ENCODE measurements at places on chromosomes 2 and 18.

DNA sequence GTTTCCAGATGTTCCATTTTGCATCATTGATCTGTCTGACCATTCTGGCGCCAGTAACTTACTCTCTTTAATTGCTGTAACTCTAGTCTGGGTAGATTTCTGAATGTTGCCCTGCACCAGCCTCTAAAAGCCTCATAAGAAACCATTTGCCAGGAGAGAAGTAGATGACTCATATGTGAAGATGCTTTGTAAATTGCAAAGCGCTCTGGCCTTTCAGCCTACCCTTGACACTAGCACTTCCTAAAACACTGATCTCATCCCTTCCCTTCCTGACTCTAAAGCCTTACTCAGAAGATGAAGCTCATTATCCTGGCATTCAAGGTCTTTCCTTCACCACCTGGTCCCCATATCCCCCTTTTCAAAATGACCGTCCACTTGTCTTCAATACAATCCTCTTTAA is 193.2 kb upstream of the MEX3C start:
- no peak for ATAC-seq

DNA sequence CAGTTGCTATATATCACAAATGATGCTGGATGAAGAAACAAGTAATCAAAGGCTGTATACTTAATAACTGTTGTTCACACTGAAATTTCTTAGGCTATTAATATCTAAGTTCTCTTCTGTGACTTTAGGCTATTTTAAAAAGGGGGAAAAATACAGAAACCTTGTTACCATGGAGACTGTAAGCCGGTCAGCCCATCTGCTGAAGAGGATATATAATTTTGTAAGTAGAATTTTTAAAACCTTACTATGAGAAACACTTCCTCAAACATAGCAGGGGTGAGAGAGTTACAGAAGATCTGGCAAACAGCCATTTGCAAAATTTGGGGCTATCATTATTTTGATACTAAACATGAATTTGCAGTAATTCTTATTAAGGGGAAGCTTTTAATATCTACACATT is 27.8 kb downstream of the CACNB4 start:
- no peak for ATAC-seq

DNA sequence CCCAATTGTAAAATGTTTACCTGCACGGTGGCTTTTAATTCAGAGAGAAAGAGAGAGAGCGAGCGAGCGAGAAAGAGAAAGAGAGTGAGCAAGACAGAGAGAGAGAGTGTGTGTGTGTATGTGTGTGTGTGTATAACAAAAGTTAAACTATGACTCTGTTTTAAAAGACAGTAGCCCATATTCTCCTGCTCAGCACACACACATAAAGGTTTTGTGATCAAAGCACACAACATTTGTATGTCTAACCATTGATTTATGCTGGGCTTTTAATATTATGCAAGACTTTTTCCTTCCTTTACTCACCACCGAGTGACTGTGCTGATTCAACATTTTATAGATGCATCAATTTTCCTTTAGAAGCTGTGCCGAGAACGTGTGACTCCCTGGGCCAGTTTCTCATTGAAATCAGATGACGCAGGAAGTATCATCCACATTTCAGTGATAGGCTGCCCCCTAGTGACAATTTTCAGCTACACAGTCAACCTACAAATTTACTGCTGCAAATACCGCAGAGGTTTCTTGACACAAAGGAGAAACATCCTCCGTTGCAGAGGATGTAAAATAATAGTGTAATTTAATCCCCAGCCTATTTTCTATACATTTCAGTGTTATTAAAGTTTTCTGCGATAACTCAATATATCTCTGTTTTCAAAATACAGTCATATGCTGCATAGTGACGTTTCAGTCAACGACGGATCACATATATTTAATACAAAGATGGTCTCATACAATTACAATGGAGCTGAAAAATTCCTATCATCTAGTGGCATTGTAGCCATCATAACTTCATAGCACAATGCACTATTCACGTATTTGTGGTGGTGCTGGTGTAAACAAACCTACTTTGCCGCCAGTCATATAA is 165.9 kb upstream of the TANK start:
- peak; percentile 97 for ATAC-seq

DNA sequence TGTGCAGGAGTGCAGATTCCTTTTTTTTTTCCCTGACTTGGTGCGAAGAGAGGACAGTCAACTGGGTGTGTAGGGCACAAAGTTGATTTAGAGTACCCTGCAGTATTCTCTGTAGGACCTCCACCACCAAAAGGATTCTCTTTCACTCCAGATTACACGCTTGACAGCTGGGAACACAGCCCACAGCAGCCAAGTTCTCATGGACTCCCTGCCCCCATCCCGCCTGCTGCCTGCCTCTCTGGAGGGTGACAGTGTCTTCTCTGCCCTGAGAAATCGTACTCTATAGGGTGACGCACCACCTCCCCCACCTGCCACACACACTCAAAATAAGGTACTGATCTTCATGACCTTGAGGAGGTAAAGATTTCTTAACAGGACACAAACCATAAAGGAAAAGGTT is 26.6 kb upstream of the IHH start:
- no peak for ATAC-seq

DNA sequence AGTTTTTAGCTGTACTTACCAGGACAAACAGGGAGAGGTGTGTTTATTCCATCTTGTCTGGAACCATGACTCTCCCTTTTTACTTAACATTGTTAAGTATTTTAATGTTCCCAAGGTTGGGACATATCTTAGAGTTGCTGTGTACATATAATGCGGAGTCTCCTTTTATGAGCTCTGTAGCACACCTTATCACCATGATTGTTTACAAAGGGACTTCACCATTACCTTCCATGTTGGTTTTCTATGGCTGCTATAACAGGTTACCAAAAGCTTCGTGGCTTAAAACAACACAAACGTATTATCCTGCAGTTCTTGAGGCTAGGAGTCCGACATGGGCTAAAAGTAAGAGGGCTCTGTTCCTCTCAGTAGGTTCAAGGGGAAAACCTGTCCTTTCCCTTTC is 164.3 kb downstream of the GALNT1 start:
- no peak for ATAC-seq

DNA sequence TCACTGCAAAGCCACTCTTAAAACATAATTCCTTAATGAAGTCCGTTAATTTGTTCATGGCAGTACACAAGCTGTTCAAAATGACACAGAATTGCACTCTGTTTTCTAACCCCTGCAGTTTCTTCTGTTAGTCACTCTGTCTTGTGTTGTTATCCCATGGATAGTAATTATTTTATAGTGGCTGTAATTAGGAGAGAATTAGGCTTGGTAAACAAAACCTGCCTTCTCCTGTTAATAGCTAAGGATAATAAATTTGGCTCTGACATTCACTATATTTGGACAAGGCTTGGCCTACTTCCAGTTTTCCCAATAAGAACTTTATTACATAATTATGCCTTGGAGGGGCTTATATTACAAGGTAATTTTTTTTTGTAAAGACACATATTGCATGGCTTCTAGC is 330.3 kb upstream of the FIGN start:
- ATAC-seq = no peak

DNA sequence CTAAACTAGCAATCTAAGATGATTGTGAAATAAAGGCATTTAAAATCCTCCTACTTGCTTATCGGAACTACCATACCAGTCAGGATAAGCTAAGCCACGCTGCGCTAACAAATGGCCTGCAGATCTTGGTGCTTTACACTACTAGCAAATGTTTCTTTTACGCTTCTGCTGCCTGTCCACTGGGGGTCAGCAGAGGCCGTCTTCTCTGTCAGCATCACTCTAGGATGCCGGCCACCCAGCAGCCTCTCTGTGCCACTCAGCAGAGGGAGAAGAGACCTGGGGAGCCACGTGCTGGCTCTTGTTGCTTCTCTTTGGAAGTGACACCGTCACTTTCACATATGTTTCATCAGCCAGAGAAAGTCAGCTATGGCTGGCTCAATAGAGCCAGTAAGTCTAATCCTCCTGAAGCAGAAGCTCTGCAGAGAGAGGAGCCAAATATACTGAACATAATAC is 36.6 kb downstream of the COPS8 start:
- peak; percentile 84 for ATAC-seq

DNA sequence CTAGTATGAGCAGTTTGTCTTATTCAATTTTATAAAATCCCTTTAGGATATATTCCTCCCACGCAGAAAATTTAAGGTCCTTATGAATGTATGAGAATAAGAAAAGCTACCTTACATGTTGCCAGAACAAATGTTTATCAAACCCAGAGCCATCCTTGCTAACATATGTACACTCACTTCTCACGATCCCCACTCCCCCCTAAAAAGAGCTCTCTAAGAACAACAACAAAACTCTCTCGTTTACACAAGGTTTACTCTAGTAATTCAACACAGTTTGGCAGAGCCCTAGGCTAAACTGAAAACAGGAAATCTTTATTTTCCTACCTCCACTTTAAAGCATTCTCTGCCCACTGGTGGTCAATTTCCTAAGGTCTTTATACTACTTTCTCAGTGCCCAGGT is 504.9 kb downstream of the ZEB2 start:
- no peak for ATAC-seq

DNA sequence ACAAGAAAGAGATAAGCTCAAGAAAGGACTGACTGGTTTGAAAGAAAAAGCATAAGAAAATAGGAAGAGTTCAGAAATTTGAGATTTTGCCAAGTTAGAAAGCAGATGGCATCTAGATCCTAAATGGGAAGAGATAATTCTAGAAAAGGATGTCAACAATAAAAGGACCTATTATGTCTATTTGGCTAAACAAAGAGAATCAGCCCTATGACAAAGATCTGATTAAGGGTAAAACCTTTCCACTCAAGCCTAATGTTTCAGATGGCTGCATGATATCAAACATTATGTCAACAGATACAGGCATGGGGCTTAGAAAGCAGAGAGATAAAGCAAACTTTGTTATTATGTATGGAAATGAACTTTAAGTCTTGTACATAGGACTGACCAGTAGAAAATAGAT is 465.0 kb upstream of the TRIB2 start:
- ATAC-seq = no peak

Data from esophagus mucosa (tissue), 1 donor.